ENCODE measurements at places on chromosomes 12 and 14.

DNA sequence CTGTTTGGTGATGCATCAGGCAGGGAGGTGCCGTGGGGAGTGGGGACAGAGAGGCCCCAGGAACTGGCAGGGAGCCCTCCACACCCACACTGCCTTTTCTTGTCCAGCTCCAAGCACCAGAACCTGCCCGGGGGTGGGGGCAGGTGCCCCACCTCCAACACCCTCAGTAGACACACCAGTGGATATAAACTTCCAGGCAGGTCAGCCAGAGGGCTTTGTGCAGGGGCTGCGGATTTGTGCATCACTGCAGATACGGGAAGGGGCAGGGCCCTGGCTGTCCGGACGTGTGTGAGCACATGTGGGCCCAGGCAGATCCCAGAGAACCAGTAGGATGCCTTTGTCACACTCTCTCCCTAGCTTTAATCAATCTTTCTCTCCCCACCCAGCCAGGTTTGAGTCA, 1.3 kb upstream of the TGM1 start:
- DNase-seq: no peak

- no peak for DNase-seq
Observed at GRCh38 chr14:31949709-31950108, 127.4 kb upstream of the ARHGAP5 start.

DNA sequence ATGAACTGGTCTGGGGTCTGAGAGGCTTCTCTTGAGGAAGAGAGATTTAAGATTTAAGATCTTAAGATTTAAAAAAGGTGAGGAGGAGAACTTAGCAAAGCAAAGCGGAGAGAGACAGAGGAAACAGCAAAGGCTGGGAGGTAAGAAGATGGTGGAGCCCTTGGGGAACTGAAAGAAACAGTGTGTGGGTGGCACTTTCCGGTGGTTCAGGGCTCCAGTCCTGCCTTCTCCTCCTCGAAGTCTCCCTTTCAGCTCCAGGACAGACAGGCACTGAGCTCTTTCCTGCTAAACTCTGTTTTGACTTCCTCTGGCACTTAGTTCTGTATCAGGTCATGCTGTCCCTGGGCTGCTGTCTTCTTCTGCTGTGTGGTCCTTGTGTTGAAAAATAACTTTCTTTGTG, 298.7 kb upstream of the SRRM4 start:
- DNase-seq: no peak

DNA sequence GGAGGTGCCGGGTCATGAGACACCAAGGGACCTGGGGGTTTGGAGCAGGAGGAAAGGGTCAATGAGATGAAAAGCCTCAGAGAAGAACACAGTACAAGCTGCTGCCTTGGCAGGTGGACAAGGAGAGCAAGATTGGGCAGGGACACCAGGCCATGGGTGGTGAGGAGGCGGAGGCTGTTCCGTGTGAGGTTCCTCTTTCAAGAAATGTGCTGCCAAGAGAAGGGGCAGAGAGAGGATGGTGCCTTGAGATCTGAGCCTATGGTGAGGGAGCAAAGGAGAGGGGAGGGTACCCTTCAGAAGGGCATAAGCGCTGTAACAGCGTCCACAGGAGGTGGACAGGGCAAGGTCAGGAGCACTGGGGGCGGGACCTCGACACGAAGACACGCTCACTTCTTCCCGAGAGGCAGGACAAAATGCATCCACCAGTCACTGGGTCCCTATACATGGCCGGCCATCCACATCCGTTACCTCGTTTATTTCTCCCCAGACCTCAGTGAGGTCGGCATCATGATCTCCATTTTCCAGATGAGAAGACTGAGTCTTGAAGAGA, 100.2 kb downstream of the B4GALNT3 start:
- no peak for DNase-seq

DNA sequence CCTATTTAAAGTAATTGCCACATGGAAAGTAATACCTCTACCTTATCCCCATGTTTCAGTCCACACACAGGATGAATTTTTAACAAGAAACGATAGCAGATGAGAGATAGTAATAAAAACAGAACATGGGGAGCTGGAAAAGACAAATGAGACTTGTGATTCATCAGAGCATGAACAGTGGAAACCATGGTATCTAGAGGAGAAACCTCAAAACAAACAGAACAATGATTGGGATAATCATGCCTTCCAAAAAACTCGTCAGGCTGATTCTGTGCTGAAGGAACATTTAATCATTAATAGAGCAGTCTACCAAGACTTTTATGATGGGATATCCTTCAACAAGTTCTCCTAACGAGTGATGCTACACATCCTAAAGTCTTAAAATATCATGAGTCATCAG, 1390.7 kb downstream of the FSCB start:
- no peak for DNase-seq

- DNase-seq: no peak
Observed at GRCh38 chr12:102793921-102794320, 123.1 kb downstream of the PAH start.

GRCh38 chr12:12642916-12643315, 31.2 kb downstream of the CREBL2 start:
- DNase-seq: no peak

GRCh38 chr12:51958542-51958941, 7.0 kb downstream of the ACVR1B start:
- DNase-seq: no peak

All from esophagus muscularis mucosa (tissue), 4 donors.